Heart right ventricle (tissue), 16 donors: ENCODE measurements at places on chromosomes 5 and 9.

- DNase-seq: no peak
Observed at GRCh38 chr9:89967527-89967926, 362.7 kb downstream of the GADD45G start.

DNA sequence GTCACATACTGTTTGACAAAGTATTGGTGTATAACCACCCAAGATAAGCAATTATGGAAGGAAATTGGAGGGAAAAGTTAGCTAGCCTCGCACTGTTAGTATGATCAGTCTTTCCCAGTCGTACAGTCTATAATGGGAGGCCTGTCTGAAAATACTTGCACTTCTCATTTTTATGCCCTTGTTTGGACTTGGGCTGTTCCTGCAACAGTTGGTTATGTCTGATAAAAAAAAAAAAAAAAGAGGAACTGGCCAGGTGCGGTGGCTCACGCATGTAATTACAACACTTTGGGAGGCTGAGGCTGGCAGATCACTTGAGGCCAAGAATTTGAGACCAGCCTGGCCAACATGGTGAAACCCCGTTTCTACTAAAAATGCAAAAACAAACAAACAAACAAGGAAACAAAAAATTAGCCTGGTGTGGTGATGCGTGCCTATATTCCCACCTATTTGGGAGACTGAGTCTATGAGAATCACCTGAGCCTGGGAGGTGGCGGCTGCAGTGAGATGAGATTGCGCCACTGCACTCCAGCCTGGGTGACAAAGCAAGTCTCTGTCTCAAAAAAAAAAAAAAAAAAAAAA is 58.3 kb upstream of the ANKRD33B start:
- DNase-seq: no peak

DNA sequence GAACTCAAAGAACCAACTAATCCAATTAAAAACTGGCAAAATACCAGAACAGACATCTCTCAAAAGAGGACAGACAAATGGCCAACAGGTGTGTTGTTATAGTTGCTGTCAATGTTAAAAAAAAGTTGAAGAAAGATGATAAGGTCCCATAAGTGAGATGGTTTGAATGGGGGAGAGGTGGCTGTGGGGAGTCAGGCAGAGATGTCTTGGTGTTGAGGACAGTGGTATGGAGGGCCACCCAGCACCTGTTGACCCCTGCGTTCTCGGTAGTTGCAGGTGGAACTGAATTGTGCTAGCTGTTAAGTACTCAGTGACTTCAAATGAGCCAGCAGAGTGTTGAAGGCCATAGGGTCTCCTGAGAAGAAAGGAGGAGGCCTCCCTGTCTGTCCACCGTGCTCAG is 55.9 kb upstream of the PITX1 start:
- no peak for DNase-seq

DNA sequence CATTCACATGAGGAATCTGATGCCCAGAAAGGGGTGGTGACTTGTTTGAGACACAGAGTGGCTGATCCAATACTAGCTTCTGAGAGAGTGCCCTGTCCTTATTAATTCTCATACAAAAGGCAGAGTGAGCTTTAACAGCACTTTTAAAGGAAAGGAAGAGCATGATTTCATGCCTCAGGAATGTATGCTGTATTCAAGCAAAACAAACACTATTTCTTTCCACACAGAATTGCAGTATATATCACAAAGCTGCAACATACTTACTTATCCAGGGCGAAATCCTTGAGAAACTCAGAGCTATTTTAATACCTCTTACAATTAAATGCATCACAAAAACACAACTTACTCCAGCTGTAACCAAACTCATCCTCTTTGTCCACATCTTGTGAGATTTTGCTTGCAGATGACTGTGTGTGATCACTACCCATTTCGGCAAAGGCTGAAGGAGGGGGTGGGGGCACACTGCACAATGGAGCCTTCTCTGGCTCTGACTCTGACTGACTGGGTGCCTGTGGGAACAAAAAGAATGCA is 139.8 kb downstream of the MPDZ start:
- no peak for DNase-seq
